ENCODE measurements at places on chromosomes 13 and 19.
A peak's percentile ranks its signal among the peaks of the same experiment; 100 is the strongest.

DNA sequence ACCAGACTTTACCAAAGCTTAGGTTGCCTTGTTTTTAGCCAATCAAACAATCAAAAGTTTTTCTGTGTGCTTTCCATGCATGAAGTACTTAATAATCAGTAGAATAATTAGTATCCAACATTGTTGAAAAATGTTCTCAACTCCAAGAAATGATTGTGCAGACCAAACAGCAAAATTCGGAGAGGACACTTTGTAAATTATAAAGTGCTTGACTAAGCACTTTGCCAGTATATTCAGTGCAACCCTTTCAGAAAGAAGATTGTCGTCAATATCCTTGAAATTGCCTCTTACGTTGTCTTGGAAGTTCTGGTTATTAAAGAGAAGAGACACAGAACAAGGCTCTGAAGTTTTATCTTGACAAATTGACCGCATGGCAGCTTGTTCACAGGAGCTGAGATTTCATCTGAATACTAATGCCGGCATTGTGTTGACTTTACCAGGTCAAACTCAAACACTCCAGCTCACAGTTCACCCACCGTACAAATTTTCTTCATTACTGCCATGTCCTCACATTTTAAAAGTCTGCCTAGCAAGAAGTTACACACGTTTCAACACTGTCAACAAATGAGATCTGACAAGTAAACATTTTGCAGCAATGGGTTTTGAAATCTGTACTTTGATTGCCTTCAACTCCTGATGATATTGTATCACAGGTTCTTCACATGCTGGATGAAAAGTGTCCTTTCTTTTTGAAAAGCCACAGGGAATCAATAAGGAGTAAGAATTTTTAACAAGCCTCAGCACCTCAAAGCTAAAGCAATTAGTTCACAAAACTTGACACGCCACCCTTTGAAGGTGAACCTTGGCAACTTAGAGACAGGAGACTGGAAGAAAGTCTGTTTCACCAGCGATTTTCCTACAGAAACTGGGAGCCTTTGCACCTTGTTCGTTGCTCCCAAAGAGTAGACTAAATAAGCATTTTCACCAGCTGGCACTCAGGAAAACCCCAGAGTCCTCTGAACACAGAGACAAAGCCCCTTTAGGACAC lies 150.9 kb downstream of the RFC3 start:
- no peak for DNase-seq

DNA sequence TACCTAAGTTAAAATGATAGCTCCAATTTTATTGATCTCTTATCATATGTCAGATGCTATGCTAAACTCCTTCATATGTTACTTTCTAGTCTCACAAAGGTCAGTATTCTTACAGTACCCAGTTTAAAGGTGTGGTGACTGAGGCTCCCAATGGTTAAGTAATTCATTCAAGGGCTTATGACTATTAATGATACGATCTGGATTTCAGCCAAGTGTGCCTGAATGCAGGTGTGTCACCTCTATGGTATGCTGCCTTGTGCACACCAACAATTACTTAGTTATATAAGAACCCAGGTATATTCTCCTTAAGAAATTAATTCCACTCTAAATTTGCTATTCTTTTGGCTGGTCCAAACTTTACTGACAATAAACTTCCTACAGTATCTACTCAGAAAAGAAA lies 84.6 kb upstream of the TRPC4 start:
- DNase-seq: no peak

DNA sequence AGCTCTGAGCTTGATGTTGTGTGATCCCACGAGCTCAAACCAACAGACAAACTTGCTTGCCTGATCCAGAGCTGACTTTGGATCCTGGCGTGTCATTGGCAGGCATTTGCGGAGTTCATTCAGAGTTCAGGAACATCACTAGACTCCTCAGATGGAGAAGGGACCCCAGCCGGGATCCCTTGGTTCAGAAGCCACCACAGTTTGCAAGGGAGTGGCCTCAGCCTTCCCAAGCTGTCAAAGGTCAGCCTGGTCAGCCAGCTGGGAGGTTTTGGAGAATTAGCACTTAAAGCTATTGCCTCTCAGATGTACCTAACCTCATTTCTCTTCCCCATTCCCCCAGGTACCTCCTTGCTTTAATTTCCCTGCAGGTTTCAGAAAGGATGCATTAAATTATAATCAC lies 208.8 kb upstream of the SOX21 start:
- DNase-seq: no peak

- DNase-seq: no peak
Measured at GRCh38 chr13:32081591-32081990, 50.0 kb downstream of the FRY start.

DNA sequence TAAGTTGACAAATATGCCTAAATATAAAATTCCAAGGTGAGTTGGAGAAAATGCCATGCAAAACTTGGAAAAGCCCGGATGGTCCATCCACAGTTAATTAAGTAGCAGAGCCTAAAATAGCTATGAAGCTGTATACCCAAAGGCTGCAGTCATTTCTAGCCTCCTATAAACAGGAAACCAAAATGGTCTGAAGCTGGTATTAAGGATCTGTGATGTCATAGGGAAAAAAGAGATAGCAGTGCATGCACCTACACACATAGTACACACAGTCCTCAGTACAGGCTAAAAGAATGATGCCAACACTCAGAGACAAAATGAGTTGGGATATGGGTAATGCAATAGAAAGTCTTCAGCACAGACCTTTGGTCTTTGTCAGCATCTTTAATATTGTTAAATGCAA lies 736.9 kb downstream of the EFNB2 start:
- DNase-seq: no peak

DNA sequence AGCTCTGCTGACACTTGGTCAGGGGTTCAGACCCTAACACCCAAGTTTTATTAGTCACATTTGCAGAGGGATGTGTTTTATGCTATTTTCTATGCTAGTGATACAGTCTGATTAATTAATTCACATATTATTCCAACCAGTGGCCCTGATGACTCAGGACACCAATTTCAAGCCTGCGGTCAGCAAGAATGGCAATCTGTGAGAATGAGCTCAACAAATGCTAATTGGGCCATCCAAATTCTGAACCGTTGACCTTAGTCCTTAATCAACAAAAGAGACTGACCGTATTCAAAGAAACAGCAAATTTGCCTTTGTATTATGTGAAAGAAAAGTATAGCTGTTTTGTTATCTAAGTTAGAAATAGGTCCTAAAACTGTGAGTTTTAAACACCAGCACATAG lies 9.6 kb upstream of the KL start:
- no peak for DNase-seq

GRCh38 chr13:44690376-44690775 lies 114.2 kb upstream of the TSC22D1 start:
- no peak for DNase-seq

DNA sequence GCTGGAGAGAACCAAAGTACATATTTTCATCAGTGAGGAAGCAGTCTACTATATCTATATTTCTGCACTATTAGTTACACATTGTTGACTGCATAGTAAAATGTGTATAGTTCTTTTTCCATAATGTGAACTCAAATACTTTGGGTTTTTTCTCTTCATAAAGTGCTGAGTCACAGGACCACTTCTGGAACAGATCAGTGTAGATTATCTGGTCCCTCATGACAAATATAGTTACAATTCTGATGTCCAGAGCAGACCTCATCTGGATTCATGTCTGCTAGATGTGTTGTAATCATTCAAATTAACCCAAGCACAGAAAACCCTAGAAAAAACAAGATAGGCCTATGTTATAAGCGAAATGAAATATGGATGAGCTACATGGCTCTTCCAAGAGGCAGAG lies 171.4 kb downstream of the SUCLA2 start:
- no peak for DNase-seq

GRCh38 chr19:42156571-42156970 lies 24.3 kb upstream of the POU2F2 start:
- DNase-seq: no peak

- DNase-seq: peak; percentile 61
Measured at GRCh38 chr13:109785141-109785891, 1.1 kb downstream of the IRS2 start.

- DNase-seq: peak; percentile 94
Measured at GRCh38 chr19:45508861-45509691, 1.8 kb downstream of the VASP start.

GRCh38 chr19:16938211-16938610 lies 49.4 kb downstream of the F2RL3 start:
- no peak for DNase-seq

GRCh38 chr19:52638601-52639000 lies 446 bp upstream of the ZNF83 start:
- DNase-seq: peak; percentile 60
